Right atrium auricular region (tissue), 2 donors: ENCODE measurements at places on chromosomes 2 and 18.

DNA sequence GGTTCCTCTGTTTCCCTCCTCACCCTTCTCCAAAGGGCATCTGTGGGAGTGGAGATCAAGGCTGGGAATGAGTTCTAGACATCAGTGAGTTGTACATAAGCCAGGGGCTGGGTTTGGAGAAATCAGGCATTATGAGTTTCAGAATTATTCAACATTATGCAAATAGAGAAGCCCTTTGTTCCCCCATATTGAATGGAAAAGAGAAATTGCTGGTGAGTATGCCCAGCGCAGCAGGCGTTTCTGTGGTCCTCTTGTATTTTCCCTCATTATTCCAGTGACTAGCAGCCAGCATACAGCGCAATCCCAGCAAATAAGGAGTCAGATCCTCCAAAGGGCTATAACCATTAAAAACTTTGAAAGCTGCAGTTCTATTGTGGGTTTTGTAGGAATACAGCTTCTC is 94.4 kb downstream of the VWA3B start:
- no peaks in the 10 kb centered on the region for H3K4me1 ChIP-seq
- H3K36me3 ChIP-seq, result no peaks in the 10 kb centered on the region
- no peak overlapping the region for H3K27ac ChIP-seq
- DNase-seq, result no peak

- H3K36me3 ChIP-seq, result peaks cover 20% of the 10 kb centered on the region
- H3K4me1 ChIP-seq, result no peaks in the 10 kb centered on the region
- no peak overlapping the region for H3K4me3 ChIP-seq
- no peaks in the 10 kb centered on the region for H3K27me3 ChIP-seq
Observed at GRCh38 chr2:48450936-48451602, 78.9 kb upstream of the STON1 start.

DNA sequence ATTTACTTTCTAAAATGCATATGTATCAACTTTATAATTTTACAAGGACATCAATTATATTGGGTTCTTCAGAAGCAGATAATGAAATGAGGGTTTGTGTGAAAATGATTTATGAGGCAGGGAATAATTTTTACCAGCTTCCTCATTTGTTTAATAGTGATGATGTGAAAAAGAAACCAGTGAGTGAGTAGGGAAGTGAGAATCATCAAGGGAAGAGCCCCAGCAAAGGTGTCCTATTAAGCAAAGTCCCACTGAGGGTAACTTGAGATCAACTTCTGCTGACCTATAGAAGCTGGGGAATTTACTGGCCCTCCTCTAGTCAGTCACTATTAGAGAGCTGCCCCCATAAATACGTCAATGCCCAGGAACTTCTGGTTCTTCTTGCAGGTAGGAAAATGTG is 266.8 kb upstream of the LYPD1 start:
- no peaks in the 10 kb centered on the region for H3K36me3 ChIP-seq
- H3K4me1 ChIP-seq, result no peaks in the 10 kb centered on the region
- no peak overlapping the region for H3K4me3 ChIP-seq
- no peak overlapping the region for H3K27ac ChIP-seq

DNA sequence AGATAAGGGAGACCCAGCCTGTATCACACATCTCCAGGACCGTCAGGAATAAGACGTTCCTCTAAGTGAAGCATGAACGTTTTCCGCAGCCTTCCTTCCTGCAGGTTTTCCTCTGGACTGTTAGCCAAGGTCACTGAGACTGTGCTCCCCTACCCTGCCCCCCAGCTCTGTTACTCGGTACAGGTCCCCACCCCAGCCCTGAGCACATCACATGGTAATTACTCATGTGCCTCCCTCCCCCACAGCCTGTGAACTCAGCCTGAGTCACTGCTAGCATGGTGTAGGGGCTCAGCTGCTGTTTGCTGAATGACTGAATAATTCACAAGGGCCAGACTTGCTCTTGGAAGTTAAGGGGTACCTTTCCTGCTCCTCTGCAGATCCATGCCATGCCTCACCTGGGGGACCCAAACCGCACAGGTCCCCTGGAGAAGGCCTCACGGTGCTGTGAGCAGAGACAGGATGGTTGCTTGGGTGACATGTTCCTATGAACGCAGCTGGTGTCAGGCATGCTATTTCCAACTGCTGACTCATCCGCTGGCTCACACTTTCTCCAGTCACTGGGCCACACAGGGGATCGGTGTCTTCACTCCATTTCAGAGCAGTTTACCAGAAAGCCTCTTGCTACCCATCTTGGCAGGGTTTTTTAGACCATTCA is 88.2 kb downstream of the PLB1 start:
- peak overlapping the region; percentile 89 for H3K27ac ChIP-seq
- no peaks in the 10 kb centered on the region for H3K36me3 ChIP-seq
- peaks cover 27% of the 10 kb centered on the region for H3K4me1 ChIP-seq
- H3K27me3 ChIP-seq, result no peaks in the 10 kb centered on the region
- H3K4me3 ChIP-seq, result no peak overlapping the region

GRCh38 chr2:27249891-27250651 is 12.8 kb downstream of the SLC30A3 start:
- no peaks in the 10 kb centered on the region for H3K27me3 ChIP-seq
- no peaks in the 10 kb centered on the region for H3K4me1 ChIP-seq
- H3K4me3 ChIP-seq, result no peak overlapping the region

GRCh38 chr2:47056374-47056773 is 98.7 kb downstream of the STPG4 start:
- peak overlapping the region; percentile 67 for H3K27ac ChIP-seq
- DNase-seq, result no peak
- H3K4me3 ChIP-seq, result no peak overlapping the region
- H3K4me1 ChIP-seq, result peaks cover 51% of the 10 kb centered on the region
- H3K27me3 ChIP-seq, result no peaks in the 10 kb centered on the region
- H3K36me3 ChIP-seq, result peaks cover 18% of the 10 kb centered on the region

DNA sequence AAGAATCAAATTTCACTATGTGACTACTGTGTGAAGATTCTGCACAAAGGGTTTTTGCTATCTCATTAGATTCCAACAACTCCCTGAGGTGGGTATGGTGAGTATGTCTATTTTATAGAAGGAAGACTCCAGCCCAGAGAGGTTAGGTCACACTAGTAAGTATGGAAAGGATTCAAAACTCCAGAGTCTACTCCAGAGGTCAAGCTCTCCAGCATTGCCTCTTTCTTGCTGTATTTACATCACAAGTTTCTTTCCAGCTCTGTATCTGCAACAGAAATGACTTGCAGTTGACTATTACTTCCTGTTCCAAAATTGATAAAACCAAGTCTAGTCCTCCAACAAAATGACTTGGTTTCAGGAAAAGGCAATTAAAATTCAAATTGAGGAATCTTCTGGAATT is 2.1 kb downstream of the COL4A4 start:
- no peak overlapping the region for H3K27ac ChIP-seq
- no peaks in the 10 kb centered on the region for H3K27me3 ChIP-seq
- H3K4me1 ChIP-seq, result peaks cover 7% of the 10 kb centered on the region
- no peak for DNase-seq

GRCh38 chr18:73752965-73753364 is 394.7 kb downstream of the FBXO15 start:
- no peak for DNase-seq

DNA sequence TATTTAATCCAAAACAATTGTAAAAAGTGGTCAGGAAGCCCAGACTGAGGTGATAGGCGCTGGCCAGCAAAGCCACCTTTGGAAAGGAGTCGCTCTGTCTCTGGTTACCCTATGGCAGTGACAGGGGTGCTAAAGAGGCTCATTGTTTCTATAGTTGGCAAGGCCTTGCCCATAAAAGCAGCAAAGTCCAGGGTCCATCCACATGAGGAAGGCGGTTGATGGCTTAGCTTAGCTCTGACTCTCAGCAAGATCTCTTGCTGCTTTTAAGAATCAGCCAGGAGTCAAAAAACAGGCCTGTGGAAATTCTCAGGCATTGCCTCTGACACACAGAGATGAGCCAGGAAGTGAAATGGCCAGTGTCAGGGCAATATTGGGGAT is 57.8 kb upstream of the CYP26B1 start:
- H3K27ac ChIP-seq, result peak overlapping the region; percentile 47
- H3K4me3 ChIP-seq, result no peak overlapping the region
- no peaks in the 10 kb centered on the region for H3K27me3 ChIP-seq
- H3K36me3 ChIP-seq, result no peaks in the 10 kb centered on the region

- H3K4me1 ChIP-seq, result no peaks in the 10 kb centered on the region
- no peaks in the 10 kb centered on the region for H3K27me3 ChIP-seq
- DNase-seq, result no peak
Observed at GRCh38 chr2:96393989-96394761, 58.6 kb downstream of the NCAPH start.

DNA sequence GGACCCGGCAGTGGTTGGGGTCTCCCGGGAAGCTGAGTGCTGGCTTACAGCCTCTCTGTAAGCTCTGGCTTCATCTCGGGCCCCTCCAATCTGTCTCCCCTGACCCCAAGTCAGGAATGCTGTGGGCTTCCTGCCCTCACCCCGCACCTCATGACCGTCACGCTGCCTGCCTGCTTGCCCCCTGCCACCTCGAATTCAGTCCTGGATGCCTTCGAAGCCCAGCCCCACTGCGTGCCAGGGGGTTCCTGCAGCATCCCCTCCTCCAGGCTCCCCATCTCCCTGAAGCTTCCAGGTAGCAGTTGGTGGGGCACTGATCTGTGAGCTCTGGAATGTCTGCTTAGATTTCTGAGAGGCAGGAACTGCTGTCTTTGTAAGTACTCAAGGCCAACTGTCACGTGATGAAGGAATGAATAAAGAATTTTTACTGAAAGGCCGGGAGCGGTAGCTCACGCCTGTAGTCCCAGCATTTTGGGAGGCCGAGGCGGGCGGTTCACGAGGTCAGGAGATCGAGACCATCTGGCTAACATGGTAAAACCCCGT is 6.5 kb downstream of the CLHC1 start:
- no peak overlapping the region for H3K27ac ChIP-seq
- no peaks in the 10 kb centered on the region for H3K27me3 ChIP-seq
- no peaks in the 10 kb centered on the region for H3K4me1 ChIP-seq
- no peaks in the 10 kb centered on the region for H3K36me3 ChIP-seq
- no peak for DNase-seq

GRCh38 chr2:238598802-238599530 is 172.2 kb downstream of the ASB1 start:
- no peaks in the 10 kb centered on the region for H3K36me3 ChIP-seq
- DNase-seq, result no peak
- no peaks in the 10 kb centered on the region for H3K4me1 ChIP-seq
- H3K27ac ChIP-seq, result no peak overlapping the region
- H3K4me3 ChIP-seq, result no peak overlapping the region
